ENCODE measurements at places on chromosomes 5 and 9.

- DNase-seq = no peak
Observed at GRCh38 chr5:457195-457961, 14.4 kb downstream of the EXOC3 start.

GRCh38 chr5:63053019-63053638 is 474.5 kb downstream of the LRRC70 start:
- no peak for DNase-seq

GRCh38 chr5:39801306-39801705 is 376.5 kb upstream of the DAB2 start:
- DNase-seq = no peak

GRCh38 chr5:74237571-74238145 is 402.9 kb downstream of the ENC1 start:
- DNase-seq = no peak

DNA sequence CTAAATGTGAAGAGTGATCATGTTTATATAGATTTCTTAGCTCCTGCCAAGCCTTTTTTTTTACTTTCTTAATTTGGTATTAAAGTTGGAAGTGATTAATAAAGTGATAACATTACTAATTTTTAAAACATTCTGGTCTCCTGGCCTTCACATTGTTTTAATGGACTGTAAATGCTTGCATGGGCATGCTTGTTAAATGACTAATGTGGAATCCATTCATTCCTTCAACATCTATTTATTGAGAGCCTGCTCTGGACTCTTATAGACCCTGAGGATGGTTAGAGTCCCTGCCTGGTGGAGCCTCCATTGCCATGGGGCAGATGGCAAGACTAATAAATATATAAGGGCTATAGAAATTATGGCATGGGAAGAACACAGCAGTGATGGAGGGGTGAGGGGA is 103.5 kb downstream of the NTRK2 start:
- no peak for DNase-seq

- DNase-seq = no peak
Observed at GRCh38 chr5:116492776-116493175, 81.8 kb downstream of the SEMA6A start.

- DNase-seq = no peak
Observed at GRCh38 chr9:115086886-115087285, 31.1 kb downstream of the TNC start.

GRCh38 chr9:3012245-3012644 is 168.3 kb upstream of the PUM3 start:
- DNase-seq = no peak
